ENCODE measurements at places on chromosomes 6 and 20. TPM values are rescaled to one million over a fixed set of nuclear protein-coding genes. Genes with fewer than 3 reads are reported as not detected.
A peak's percentile ranks its signal among the peaks of the same experiment; 100 is the strongest.

DNA sequence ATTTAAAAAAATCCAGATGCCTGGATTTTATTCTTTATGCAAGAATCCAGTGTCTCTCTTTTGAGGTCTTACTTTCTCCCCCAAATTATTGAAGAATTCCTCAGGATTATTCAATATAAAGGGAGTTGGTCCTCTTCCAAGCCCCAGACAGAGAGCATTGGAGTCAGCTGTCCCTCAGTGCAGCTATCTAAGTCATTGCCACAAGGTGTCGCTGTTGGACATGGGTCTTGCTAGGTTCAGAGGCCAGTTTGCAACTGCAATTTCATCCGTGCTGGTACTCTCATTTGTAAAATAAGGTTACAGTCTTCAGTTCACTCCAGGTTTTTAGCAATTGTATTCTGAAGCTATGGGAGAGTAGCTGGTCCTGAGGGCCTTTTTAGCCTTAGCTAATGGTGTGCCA, 27.8 kb downstream of the CCN2 start:
- peak; percentile 63 for DNase-seq

GRCh38 chr6:85975957-85976356, 333.3 kb upstream of the SYNCRIP start:
- DNase-seq, result no peak

DNA sequence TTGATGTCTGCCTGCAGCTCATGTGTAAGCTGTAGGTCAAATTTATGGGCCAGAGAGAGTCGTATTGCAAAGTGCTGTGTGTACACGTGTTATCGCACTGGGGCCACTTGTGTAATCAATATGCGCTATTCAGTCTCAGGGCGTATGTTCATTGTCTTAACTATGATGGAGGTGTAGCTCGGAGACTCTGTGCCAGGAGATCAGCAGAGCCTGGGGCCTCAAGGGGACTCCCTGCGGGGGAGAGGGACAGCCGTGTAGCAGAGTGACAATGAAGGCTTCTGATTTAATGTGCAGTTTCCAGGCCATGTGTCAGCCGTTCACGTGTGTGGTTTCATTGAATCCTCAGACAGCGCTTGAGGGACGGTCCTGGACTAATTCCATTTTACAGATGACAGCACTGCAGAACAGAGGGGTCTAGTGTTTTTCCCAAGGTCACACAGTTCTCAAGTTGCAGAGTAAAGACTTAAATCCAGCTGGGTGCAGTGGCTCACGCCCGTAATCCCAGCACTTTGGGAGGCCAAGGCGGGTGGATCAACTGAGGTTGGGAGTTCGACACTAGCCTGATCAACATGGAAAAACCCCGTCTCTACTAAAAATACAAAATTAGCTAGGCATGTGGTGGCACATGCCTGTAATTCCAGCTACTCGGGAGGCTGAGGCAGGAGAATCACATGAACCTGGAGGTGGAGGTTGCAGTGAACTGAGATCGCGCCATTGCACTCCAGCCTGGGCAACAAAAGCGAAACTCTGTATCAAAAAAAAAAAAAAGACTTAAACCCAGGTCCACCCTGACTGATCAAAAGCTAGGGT, 242.5 kb downstream of the PREX1 start:
- DNase-seq, result peak; percentile 26

DNA sequence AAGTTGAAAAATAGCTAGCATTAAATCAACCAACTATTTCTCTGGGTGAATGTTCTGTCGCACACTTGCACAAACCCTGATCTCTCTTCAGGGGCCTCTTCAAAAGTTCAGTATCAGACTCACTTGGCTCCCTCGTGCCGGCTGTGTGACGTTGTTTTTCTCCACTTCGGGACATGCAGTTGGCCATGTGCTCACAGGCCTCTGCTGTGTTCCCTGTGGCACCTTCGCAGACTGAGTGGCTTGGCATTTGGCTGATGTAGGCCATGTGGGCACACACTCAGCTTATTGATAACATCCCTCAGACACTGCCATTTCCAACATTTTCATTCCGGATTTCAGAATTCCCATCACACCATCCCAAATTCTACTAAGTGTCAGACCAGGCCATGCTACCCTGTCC, 49.3 kb downstream of the PACRG start:
- no peak for DNase-seq

SMOC2 gene
- 10.2 TPM for total RNA-seq

- no peak for DNase-seq
Measured at GRCh38 chr20:11453430-11453829, 464.3 kb upstream of the BTBD3 start.

RSPO4 gene
- total RNA-seq, result not detected

GRCh38 chr6:76770281-76770680, 693.0 kb downstream of the HTR1B start:
- DNase-seq, result no peak

DNA sequence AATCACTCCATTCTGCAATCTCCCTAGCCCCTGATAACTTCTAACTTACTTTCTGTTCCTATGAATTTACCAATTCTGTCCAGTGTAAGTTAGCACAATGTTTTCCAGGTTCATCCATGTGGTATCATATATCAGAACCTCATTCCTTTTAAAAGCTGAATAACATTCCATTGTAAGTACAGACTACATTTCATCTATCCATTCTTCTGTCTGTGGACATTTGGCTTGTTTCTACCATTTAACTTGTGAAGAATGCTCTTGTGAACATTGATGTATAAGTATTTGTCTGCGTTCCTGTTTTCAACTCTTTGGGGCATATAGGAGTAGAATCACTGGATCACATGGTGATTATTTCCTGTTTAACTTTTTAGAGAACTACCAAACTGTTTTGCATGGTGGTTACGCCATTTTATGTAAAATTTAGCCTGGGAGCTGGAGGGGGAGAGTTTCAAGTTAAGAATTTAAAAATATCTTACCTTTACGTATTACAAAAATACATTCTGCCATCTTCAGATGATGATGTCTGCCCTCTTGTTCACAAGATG, 156.5 kb downstream of the BTBD3 start:
- DNase-seq, result no peak

- DNase-seq, result peak; percentile 76
Measured at GRCh38 chr6:12289365-12289919, 719 bp upstream of the EDN1 start.

DNA sequence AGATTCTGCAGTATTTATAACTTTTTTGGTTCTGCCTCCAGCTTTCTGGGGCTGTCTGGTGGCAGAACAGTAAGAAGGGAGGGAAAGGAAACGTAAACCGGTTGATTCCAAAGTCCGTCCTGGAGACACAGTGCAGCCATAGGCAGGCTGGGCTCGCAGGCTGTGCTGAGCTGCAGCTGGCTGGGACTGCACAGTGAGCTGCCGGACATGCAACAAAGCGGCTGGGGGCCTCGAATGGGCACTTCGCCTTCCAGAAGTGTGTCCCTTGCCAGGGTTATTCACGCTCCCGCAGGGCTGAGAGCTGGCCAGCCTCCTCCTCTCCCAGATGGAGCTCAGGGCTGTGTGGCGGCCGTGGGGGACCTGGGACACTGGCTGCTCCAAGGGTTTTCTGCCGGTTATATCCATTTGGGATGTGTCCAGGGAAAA, 78.1 kb upstream of the CD93 start:
- DNase-seq, result peak; percentile 71

GRCh38 chr6:20960067-20960466, 425.8 kb downstream of the CDKAL1 start:
- DNase-seq, result no peak

SERPINB6 gene
- 134 TPM for total RNA-seq

DNA sequence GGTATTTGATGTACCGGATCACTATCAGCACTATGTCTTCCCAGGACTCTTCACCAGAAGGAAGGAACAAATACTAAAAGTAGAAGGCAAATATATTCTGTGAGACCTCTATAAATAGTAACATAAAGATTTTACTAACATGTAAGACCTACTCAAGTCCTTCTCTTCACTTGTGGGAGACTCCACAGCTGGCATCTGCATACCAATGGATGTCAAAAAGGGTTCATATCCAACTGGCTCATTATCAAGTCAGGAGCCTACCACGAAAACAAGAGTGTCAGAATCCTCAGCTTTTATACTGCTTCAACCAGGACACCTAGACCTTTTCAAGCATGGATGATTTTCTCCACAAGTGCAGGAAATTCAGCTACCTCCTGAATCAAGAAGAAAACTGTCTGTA, 20.0 kb upstream of the MARCKS start:
- DNase-seq, result no peak

CHMP4B gene
- 263 TPM for total RNA-seq

KHDC1 gene
- total RNA-seq, result not detected

C20orf144 gene
- not detected for total RNA-seq

DNA sequence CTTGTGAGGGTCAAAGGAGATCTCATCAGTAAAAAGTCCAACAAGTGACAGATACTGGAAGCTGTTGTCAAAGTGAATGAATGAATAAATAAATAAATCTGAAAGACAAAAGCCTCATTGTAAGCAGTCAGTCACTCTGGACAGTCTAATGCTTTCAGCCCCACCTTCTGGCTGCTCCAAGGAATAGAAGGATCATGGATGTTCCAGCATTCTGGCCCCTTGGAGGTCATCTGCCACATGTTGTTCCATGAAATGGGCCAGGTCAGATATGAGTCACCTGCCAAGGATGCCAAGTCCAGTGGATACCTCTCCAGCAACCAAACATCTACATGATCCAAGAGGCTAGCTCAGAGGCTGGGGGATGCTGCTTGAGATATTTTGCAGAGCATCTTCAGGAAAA, 185.6 kb downstream of the BMP7 start:
- no peak for DNase-seq

- no peak for DNase-seq
Measured at GRCh38 chr6:15822835-15823234, 160.0 kb upstream of the DTNBP1 start.

RFX6 gene
- 1.1 TPM for total RNA-seq

NEURL2 gene
- 20.6 TPM for total RNA-seq
